ENCODE measurements at places on chromosomes 1 and 21. TPM values are rescaled to one million over a fixed set of nuclear protein-coding genes. Genes with fewer than 3 reads are reported as not detected.

The SPRR4 gene
- not detected for total RNA-seq

The SPAG17 gene
- total RNA-seq = 0.37 TPM

The RAP1GAP gene
- total RNA-seq = 6.4 TPM

The TNFSF18 gene
- total RNA-seq = not detected

The RXFP4 gene
- not detected for total RNA-seq

The ASAP3 gene
- total RNA-seq = 25.9 TPM

The PLA2G2F gene
- total RNA-seq = not detected

The PRMT6 gene
- total RNA-seq = 41.9 TPM

DNA sequence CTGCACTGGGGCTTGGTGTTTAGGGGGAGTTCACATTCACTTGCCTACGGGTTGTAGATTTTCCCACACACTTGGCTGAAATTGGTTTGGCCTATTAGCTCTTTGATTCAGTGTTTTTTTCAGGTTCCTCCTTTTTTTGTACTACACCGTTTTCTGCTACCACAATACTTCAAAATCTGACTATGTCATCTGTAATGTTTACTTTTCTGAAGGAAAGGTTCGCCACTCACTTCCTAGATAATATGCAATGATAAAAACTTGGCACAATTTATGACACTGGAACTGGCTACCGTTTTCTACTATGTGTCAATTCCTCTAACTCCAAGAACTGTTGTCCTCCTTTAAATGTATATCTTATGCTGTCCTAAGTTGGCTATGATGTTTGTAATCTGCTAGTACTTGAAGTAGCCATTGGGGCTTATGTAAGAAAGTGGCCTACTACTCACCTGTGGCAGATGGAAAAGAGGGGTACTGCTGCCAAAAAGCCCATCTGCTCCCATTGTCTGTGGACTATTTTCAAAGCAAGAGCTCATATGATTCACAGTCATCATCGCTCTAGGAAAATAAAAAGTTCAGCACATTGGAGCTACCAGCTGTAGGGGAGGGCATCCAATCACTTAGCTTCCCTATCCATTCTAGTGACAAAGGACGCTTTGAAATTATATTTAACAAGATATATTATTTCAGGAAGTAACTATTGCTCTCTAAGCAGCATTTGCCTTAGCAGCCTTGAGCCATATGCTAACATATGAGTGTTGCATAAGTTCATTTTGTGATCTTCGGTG is 42.4 kb upstream of the BACH1 start:
- no peaks in the 10 kb centered on the region for H3K27me3 ChIP-seq
- H3K36me3 ChIP-seq = peaks cover 11% of the 10 kb centered on the region
- DNase-seq = no peak
- no peak overlapping the region for H3K27ac ChIP-seq
- no peak overlapping the region for H3K4me3 ChIP-seq

- H3K36me3 ChIP-seq = no peaks in the 10 kb centered on the region
- H3K27me3 ChIP-seq = no peaks in the 10 kb centered on the region
- H3K4me3 ChIP-seq = no peak overlapping the region
Observed at GRCh38 chr1:64004451-64005025, 198.9 kb upstream of the UBE2U start.

DNA sequence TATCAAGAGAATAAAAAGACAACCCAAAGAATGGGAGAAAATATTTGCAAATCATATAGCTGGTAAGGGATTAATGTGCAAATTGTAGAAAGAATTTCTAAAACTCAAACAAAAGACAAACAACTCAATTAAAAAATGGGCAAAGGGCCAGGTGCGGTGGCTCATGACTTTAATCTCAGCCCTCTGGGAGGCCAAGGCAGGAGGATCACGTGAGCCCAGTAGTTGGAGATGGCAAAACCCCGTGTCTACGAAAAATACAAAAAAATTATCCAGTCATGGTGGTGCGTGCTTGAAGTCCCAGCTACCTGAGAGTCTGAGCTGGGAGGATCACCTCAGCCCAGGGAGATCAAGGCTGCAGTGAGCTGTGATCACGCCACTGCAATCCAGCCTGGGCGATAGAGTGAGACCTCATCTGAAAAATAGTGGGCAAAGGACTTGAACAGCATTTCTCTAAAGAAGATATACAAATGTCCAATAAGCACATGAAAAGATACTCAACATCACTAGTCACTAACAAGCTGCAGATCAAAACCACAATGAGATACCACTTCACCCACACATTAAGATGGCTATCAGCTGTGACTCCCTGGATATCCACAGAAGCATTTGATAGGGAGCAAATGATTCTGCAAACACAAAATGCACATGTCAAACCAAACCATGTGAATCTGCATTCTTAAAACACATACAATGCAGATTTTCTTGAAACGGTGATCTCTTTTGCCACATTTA is 20.9 kb downstream of the SLC30A1 start:
- no peaks in the 10 kb centered on the region for H3K4me1 ChIP-seq
- no peak overlapping the region for H3K4me3 ChIP-seq
- H3K27ac ChIP-seq = no peak overlapping the region
- no peaks in the 10 kb centered on the region for H3K27me3 ChIP-seq

GRCh38 chr1:110319332-110320167 is 19.6 kb upstream of the RBM15 start:
- no peaks in the 10 kb centered on the region for H3K4me1 ChIP-seq
- H3K36me3 ChIP-seq = no peaks in the 10 kb centered on the region
- no peak overlapping the region for H3K4me3 ChIP-seq
- DNase-seq = no peak
- no peaks in the 10 kb centered on the region for H3K27me3 ChIP-seq
- no peak overlapping the region for H3K27ac ChIP-seq

- no peaks in the 10 kb centered on the region for H3K27me3 ChIP-seq
- no peak overlapping the region for H3K27ac ChIP-seq
- no peak overlapping the region for H3K4me3 ChIP-seq
Observed at GRCh38 chr1:229547542-229547941, 11.0 kb downstream of the ABCB10 start.

GRCh38 chr1:69492286-69492685 is 75.4 kb upstream of the LRRC7 start:
- DNase-seq = no peak
- H3K27me3 ChIP-seq = no peaks in the 10 kb centered on the region
- H3K36me3 ChIP-seq = no peaks in the 10 kb centered on the region
- H3K4me1 ChIP-seq = no peaks in the 10 kb centered on the region
- H3K4me3 ChIP-seq = no peak overlapping the region

DNA sequence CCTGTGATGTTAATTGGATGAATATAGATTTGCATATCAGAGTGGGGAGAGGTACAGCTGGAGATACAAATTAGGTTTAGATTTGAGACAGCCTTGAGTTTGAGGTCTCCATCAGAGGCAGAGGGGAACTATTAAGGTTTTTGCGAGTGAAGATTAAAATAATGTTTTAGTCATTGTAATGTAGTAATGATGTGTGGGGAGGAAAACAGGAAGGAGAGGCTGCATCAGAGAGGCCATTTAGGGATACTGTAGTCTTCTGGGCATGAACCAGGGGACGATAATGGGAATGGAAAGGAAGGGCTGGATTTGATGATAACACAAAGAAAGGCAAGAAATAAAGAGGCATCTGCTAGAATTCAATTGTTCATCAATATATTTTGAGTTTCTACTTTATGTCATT is 9.5 kb downstream of the CD84 start:
- no peak overlapping the region for H3K4me3 ChIP-seq
- no peak for DNase-seq
- H3K27me3 ChIP-seq = no peaks in the 10 kb centered on the region
- H3K4me1 ChIP-seq = no peaks in the 10 kb centered on the region
- no peak overlapping the region for H3K27ac ChIP-seq
- no peaks in the 10 kb centered on the region for H3K36me3 ChIP-seq

GRCh38 chr1:47180603-47181094 is 9.2 kb downstream of the PDZK1IP1 start:
- peaks cover 4% of the 10 kb centered on the region for H3K27me3 ChIP-seq
- H3K4me3 ChIP-seq = no peak overlapping the region
- 0 out of 2 replicates have a peak, but pooled peaks cover 2% of the 10 kb centered on the region for H3K4me1 ChIP-seq
- H3K27ac ChIP-seq = no peak overlapping the region
- no peak for DNase-seq

DNA sequence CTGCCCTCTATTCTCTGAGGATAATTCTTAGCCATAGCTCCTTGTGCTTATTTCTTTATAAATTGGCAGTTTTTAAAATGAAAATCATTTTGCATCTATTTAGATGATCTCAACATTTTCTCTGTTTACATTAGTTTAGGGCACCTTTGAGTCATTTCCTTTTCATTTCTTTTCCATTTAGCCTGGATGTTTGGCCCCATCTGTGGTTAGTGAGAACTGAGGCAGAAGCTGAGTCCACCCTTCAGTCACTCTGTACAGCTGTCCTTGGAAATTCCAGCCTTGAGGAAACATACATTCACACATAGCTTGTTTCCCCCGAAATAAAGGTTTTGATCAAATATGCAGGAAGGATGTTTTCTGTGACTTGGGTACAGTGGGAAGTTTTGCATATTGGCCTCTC is 123.7 kb downstream of the NTNG1 start:
- H3K4me1 ChIP-seq = peaks cover 10% of the 10 kb centered on the region
- no peak overlapping the region for H3K4me3 ChIP-seq
- no peaks in the 10 kb centered on the region for H3K36me3 ChIP-seq
- no peak overlapping the region for H3K27ac ChIP-seq

DNA sequence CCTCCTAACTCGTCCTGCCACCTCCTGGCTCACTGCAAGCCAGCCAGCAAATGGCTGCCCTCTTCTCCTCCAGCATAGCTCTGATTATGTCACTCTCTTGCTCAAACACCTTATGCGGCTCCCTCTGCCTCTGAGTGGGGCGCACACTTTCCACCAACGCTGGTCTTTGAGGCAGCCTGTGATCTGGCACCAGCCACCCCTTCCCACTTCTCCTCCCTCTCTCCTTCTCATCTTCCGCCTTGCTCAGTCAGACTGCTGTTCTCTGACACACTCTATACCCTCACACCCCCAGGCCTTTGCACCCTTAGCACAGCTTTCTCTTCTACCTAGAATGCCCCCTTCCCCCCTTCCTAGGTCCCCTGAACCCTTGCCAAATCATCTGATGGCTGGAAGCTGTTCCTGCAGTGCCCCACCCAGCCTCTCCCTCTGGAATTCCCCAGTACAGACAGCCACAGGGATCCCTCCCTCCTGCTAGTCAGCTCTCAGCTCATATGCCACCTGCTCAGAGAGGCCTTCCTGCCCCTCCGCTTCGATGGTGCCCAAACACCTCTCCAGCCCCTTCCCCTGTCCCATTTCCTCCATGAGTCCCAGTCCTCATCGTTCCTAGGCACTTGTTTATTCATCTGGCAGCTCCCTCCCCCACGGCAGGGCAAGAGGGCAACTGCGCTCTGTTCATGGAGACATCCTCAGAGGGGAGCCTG is 21.7 kb upstream of the PEF1 start:
- no peak for DNase-seq
- H3K4me3 ChIP-seq = peak overlapping the region; percentile 31
- no peaks in the 10 kb centered on the region for H3K36me3 ChIP-seq
- H3K4me1 ChIP-seq = no peaks in the 10 kb centered on the region
- no peak overlapping the region for H3K27ac ChIP-seq

DNA sequence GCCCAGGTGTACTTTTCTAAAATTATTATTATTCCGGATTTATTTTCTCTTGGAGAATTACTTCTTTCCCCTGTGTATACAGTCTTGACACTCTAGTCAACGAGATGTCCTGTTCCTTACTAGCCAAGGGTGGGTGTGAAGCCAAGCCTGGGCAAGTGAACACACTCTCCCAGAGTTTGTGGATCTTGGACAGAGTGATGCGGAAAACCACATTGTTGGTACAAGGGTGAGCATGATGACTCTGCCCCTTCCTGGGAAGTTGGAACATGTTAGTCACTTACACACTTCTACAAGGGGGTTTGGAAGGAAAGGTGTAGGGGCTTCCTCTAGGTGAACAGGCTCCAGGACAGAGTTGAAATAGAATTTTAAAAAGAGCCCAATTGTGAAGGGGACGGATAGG is 20.0 kb upstream of the RD3 start:
- no peaks in the 10 kb centered on the region for H3K27me3 ChIP-seq
- H3K36me3 ChIP-seq = no peaks in the 10 kb centered on the region
- peaks cover 2% of the 10 kb centered on the region for H3K4me1 ChIP-seq
- no peak for DNase-seq

DNA sequence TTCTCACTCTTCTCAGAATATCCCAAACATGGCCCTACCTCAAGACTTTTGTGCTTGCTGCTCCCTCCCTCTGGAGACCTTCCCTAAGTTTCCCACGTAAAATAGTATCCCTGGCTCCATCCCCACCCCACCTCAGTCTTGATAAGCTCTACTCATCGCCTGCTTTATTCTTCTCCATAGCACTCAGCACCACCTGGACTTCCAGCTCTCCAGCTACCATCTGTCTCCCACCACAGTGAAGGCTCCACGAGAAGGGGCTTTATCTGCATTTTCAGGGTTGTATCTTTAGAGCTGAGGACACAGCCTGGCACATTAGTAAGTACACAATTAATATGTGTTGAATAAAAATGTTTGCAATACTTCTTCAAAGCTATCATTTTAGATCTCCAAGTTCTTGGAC is 37.8 kb downstream of the MAB21L3 start:
- no peak overlapping the region for H3K27ac ChIP-seq
- DNase-seq = no peak
- H3K36me3 ChIP-seq = peaks cover 2% of the 10 kb centered on the region

- no peak for DNase-seq
- H3K36me3 ChIP-seq = no peaks in the 10 kb centered on the region
- H3K4me3 ChIP-seq = no peak overlapping the region
- H3K4me1 ChIP-seq = no peaks in the 10 kb centered on the region
Observed at GRCh38 chr1:98172022-98172421, 251.2 kb upstream of the DPYD start.

DNA sequence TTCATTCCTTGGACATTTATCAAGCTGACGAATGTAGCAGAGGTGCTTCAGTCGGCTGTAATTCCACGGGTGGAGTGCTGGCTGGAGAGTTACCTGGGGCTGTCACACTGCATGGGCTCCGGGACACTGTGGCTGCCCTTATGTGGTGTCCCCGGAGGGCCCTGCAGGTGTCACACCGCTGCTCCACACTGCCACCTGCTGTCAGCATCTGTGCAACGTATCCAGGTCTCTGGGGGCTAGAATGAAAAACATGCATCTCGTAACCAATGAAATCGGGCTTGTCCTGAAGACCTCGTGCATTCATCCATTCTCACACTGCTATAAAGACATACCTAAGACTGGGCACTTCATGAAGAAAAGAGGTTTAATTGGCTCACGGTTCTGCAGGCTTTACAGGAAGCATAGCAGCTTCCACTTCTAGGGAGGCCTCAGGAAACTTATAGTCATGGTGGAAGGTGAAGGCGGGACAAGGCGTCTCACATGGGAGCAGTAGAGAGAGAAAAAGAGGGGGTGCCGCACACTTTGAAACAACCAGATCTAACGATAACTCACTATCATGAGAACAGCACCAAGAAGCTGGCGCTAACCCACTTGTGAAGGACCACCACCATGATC is 46.7 kb upstream of the PCBP3 start:
- H3K4me3 ChIP-seq = no peak overlapping the region
- no peaks in the 10 kb centered on the region for H3K4me1 ChIP-seq
- no peaks in the 10 kb centered on the region for H3K36me3 ChIP-seq
- H3K27ac ChIP-seq = no peak overlapping the region

GRCh38 chr1:226981838-226982237 is 41.7 kb downstream of the COQ8A start:
- no peak overlapping the region for H3K27ac ChIP-seq
- H3K27me3 ChIP-seq = no peaks in the 10 kb centered on the region
- DNase-seq = no peak
- H3K4me3 ChIP-seq = no peak overlapping the region
- H3K4me1 ChIP-seq = no peaks in the 10 kb centered on the region

GRCh38 chr1:223820515-223820858 is 25.3 kb downstream of the TP53BP2 start:
- no peaks in the 10 kb centered on the region for H3K4me1 ChIP-seq
- H3K4me3 ChIP-seq = no peak overlapping the region
- H3K36me3 ChIP-seq = peaks cover 31% of the 10 kb centered on the region
- no peaks in the 10 kb centered on the region for H3K27me3 ChIP-seq

GRCh38 chr1:23593042-23593521 is 33.8 kb upstream of the ID3 start:
- H3K36me3 ChIP-seq = no peaks in the 10 kb centered on the region
- no peak overlapping the region for H3K4me3 ChIP-seq
- no peaks in the 10 kb centered on the region for H3K27me3 ChIP-seq
- H3K27ac ChIP-seq = no peak overlapping the region
- no peak for DNase-seq
- H3K4me1 ChIP-seq = peaks cover 16% of the 10 kb centered on the region

Measured in H9 (cell line).